Kidney (tissue), 22 donors: ENCODE measurements at places on chromosomes 3 and 15. TPM values are rescaled to one million over a fixed set of nuclear protein-coding genes. Genes with fewer than 3 reads are reported as not detected.

ZBED2 gene
- polyA plus RNA-seq: 0.54 TPM

C3orf49 gene
- not detected for polyA plus RNA-seq

XCR1 gene
- polyA plus RNA-seq: not detected

KLHL18 gene
- polyA plus RNA-seq: 10.6 TPM

GOLGA8S gene
- 0.13 TPM for polyA plus RNA-seq

CYP8B1 gene
- 4.3 TPM for polyA plus RNA-seq

CP gene
- polyA plus RNA-seq: 5.3 TPM

NEK10 gene
- 1.0 TPM for polyA plus RNA-seq

ACTC1 gene
- polyA plus RNA-seq: 7.4 TPM

FBXW12 gene
- polyA plus RNA-seq: not detected

KNG1 gene
- polyA plus RNA-seq: 710 TPM

POLR2H gene
- polyA plus RNA-seq: 157 TPM

CTSH gene
- 1,628 TPM for polyA plus RNA-seq

RHOV gene
- polyA plus RNA-seq: 4.6 TPM

CHRNA5 gene
- 0.41 TPM for polyA plus RNA-seq

KCNAB1 gene
- polyA plus RNA-seq: 1.7 TPM

PARP14 gene
- 14.9 TPM for polyA plus RNA-seq

LRRC34 gene
- 5.7 TPM for polyA plus RNA-seq

NR1I2 gene
- polyA plus RNA-seq: 0.41 TPM

SPSB4 gene
- 1.9 TPM for polyA plus RNA-seq

MINAR1 gene
- polyA plus RNA-seq: 0.15 TPM

KIF15 gene
- 0.32 TPM for polyA plus RNA-seq

HGD gene
- 251 TPM for polyA plus RNA-seq

SEMA3G gene
- polyA plus RNA-seq: 28.2 TPM

FRMD4B gene
- 11.8 TPM for polyA plus RNA-seq

MEIS2 gene
- polyA plus RNA-seq: 14.7 TPM

EPM2AIP1 gene
- 7.4 TPM for polyA plus RNA-seq

ITPKA gene
- polyA plus RNA-seq: not detected

THAP10 gene
- 3.4 TPM for polyA plus RNA-seq
